Activated T-cell treated with anti-CD3 and anti-CD28 coated beads, Interleukin-2, amount 50 U/mL, for 1 hour (primary cell): ENCODE measurements at places on chromosomes 7 and 10.

GRCh38 chr7:87345962-87346371 is 503 bp downstream of the CROT start:
- no peak for DNase-seq

DNA sequence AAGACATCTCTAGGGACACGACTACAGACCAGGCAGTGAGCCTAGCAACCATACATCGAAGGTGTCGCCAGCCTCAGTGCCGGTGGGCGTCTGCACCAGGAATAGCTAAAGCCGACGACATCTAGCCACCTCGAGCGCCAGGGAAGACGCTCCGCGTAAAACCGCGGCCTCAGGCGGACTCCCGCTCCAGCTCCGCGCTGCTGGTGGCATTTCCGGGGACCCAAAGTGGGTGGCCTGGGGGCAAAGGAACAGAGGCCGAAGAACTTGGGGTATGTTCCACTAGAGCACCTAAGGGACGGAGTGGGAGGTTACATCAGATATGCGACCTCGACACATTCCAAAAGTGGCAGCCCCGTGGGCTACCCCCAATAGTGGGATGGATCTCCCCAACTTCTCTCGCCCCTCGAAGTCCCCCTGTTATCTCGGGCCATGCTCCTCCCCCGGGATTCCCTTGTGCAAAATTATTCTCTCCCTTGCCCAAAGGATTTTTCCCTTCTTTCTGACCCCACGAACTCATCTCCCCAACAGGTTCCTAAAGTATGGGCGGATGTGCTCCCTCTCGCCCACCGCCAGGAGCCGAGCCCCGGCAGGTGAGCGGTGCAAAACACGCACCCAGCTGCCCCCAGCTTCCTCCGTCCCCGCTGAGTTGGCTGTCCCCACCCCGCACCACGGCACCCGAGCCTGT is 1.2 kb downstream of the KCNMA1 start:
- DNase-seq = no peak

DNA sequence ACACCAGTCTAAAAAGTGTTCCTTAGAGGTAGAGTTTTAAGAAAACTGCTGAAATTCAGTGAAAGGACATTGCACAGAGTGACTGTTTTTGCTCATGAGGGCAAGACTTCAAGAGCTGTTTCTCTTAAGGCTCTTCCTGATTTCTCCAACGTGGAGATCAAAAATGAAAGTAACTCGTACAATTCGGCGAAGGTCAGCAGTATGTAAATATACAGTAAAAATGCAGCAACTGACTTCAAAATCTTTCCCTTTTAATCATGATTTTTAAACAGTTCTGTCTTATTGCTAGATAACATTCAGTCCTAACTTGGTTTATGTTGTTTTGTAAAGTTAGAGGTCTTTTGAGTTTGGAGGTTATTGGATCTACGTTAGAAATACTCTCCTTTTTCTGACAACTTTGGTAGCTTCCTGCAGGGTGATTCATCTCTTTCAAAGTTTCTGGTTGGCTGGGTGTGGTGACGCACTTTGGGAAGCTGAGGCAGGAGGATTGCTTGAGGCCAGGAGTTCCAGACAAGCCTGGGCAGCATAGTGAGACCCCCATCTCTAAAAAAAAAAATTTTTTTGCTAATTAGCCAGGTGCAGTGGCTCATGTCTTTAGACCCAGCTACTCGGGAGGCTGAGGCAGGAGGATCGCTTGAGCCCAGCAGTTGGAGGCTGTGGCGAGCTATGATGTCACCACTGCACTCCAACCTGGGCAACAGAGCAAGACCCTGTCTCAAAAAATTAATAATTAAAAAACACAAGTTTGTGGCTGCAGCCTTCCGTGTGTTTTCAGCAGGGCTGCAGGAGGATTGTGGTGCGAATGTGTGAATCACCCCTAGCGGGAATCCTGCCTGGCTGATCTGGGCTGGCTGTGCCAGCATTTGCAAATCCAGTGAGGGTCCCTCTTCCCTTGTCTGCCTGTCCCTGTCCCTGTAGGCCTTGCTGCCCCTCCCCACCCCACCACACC is 29.2 kb upstream of the AP5Z1 start:
- DNase-seq = peak; percentile 36

DNA sequence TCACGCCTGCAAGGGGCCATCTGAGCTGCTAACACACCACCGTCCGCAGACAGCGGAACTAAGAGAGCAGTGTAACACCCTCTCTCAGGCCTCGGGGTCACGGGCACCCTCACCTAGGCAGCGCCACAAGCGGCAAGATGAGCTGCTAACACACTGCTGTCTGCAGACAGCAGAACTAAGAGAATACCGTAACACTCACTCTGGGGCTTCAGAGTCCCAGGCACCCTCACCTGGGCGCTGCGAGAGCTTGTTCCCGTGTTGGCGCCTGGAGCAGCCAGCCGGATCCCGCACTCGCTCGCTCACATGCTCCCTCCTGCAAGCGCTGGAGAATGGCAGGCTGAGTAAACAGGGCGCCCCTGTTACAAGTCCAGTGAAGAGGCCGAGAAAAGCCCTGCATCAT is 160.2 kb downstream of the SRPK2 start:
- DNase-seq = no peak

GRCh38 chr7:55189878-55190436 is 171.1 kb downstream of the EGFR start:
- no peak for DNase-seq

- DNase-seq = no peak
These were observed 10.0 kb upstream of the SPOCK2 start for GRCh38 chr10:72098301-72098835.

- no peak for DNase-seq
These were observed 381.0 kb upstream of the NRP1 start for GRCh38 chr10:33715303-33715975.

DNA sequence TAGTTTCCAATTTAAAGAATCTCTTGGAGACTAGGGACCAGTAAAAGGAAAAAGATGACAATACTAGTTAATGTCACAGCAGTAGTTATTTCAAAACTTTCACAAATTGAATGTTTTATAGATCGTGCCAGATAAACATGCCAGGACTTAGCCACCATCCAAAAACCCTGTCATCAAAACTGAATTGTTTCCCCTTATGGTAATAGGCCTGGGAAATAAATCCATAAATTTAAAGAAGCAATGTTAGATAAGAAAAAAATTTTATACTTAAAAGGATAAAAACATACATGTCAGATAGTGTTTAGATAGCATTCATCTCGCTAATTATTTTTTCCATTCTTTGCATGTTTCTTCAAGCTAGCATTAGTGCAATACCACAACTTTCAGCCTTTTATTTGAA is 71.2 kb downstream of the SUGCT start:
- no peak for DNase-seq

DNA sequence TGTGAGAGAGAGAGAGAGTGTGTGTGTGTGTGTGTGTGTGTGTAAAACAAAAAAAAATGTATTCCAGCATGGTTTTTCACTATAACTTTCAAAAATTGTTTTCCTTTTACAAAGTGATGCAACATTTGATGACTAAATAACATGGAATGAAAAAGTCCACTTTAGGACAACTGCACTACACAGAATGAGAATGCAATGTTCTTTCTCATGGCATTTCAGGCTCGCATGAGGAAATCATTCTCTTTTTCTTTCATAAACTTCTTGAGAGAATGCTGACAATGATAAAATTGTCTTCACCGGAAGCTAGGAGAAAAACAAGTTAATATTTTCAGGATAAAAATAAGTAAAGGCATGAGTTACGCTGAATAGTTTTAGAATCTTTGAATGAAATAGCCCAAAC is 53.7 kb downstream of the SLC16A12 start:
- no peak for DNase-seq

DNA sequence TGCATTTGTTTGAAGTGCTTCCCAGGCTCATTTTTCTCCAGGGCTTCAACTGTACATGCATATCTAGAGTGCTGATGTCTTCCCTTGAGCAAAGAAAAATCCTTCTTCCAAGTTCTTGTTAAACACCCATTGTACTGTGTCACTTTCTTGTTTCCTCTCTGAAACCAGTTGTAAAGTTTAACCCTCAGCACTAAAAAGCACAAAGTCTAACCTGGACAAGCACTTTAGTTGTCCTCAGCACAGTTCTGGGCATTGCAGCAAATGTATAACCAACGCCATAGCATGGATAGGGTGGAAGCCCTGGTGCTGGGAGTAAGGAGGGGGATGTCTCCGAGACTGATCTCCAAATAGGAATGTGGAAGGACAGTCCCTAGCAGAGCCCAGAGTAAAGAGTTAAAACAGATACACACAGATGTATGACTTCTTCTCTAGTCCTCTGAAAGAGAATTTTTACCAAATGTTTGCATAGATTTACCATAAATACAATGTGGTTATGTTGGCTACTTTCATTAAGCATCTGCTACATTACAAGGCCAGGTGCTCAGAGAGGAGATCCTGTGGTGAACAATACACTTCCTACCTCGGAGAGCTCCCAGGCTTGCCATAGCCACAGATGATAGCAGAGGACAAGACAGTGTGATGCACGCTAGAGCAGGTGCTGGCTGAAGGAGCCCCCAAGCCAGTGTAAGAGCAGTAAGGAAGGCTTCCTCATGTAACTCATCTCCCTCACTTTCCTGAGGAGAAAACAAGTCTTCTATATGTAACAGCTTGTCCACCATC is 57.0 kb downstream of the DNAJC12 start:
- DNase-seq = no peak

DNA sequence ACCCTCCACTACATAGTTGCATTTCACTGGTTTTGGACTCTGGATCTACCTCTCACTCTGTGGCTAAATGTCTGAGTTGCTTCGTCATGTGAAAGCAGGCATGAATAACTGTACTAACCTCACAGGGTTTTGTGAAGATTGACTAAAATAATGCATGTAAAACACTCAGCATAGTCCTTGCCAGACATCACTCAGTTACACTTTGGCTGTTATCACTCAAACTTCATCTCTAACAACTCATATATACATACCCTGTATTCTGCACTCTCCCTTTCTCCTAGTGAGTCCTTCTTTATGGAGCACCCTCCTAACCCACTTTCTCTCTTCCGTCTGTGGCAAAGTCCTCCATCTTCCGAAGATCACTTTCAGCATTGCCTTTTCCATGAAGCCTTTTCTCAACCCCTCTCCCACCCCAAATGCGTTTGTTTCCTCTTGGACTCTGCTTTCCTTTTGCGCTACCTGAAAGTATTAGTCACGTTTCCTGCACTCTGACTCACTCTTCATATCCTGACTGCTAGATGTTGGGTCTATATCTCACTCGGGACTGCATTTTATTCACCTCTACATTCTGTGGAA is 72.6 kb downstream of the OSBPL3 start:
- no peak for DNase-seq

GRCh38 chr7:73707045-73707631 is 12.3 kb downstream of the STX1A start:
- peak; percentile 35 for DNase-seq

DNA sequence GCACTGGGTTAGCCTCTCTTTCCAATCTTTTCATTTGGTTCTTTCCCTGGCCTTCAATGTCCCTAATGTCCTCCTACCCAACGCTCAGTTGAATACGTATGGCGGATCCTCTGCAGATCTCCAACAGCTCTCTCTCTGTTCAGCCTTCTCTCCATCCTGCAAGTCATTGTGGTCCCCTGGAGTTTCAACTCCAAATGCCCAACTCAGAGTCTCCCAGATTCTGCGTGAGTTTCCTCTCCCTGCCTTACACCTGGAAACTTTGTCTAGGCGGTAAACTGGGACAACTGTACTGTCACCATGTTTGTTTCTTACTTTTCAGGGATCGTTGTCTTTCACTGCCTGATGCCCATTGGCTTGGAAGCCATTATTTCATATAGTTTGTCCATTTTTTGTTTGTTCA is 273.1 kb downstream of the TNS3 start:
- no peak for DNase-seq

GRCh38 chr10:124642088-124642710 is 102.0 kb downstream of the FAM53B start:
- no peak for DNase-seq

GRCh38 chr10:132814469-132814856 is 28.5 kb upstream of the NKX6-2 start:
- DNase-seq = no peak

- no peak for DNase-seq
These were observed 99.7 kb downstream of the RAMP3 start for GRCh38 chr7:45257284-45257683.

DNA sequence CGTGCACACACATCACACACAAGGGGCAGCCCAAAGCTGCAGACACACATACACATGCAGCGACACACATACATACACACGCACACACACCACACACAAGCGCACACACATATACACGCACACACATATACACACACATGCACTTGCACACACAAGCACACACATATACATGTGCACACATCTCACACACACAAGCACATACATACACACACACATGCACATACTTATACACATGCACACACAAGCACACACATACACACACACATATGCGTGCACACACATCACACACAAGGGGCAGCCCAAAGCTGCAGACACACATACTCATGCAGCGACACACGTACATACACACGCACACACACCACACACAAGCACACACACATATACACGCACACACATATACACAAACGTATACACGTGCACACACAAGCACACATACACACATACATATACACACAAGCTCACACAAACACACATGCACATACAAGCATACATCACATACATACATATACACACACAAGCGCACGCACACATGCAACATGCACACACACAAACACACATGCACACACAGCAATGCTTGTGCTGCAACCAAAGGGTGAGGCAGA is 178.8 kb upstream of the PFKP start:
- no peak for DNase-seq

GRCh38 chr7:133313575-133313974 is 60.7 kb downstream of the EXOC4 start:
- no peak for DNase-seq

DNA sequence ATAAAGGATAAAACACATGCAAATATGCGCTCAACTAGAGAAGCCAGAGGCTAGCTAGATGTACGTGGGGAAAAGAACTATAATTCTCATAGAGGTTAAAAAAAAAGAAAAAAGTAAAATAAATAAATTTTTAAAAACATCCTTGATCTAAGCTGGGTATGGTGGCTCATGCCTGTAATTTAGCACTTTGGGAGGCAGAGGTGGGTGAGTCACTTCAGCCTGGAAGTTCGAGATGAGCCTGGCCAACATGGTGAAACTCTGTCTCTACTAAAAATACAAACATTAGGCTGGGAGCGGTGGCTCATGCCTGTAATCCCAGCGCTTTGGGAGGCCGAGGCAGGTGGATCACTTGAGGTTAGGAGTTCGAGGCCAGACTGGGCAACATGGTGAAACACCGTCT is 18.6 kb upstream of the HSPA12A start:
- no peak for DNase-seq

GRCh38 chr7:1241603-1242255 is 9.1 kb downstream of the UNCX start:
- DNase-seq = no peak

GRCh38 chr7:55188590-55189138 is 169.8 kb downstream of the EGFR start:
- DNase-seq = no peak

- no peak for DNase-seq
These were observed 43.7 kb upstream of the SLIT1 start for GRCh38 chr10:97229322-97230015.

- no peak for DNase-seq
These were observed 50.3 kb upstream of the ZEB1 start for GRCh38 chr10:31268444-31269303.

GRCh38 chr10:19785366-19785765 is 30.9 kb upstream of the PLXDC2 start:
- DNase-seq = no peak

GRCh38 chr7:112084520-112084971 is 121.7 kb downstream of the DOCK4 start:
- no peak for DNase-seq

- no peak for DNase-seq
These were observed 7.2 kb downstream of the RGS10 start for GRCh38 chr10:119535305-119535704.
